Endodermal cell (in vitro differentiated cells): ENCODE measurements at places on chromosomes 4 and X. TPM values are rescaled to one million over a fixed set of nuclear protein-coding genes. Genes with fewer than 3 reads are reported as not detected.
A peak's percentile ranks its signal among the peaks of the same experiment; 100 is the strongest.

GRCh38 chrX:19174401-19175025 is 52.2 kb upstream of the ADGRG2 start:
- no peaks in the 10 kb centered on the region for H3K4me1 ChIP-seq
- no peak for DNase-seq
- H3K36me3 ChIP-seq, result no peaks in the 10 kb centered on the region
- no peaks in the 10 kb centered on the region for H3K27me3 ChIP-seq
- H3K27ac ChIP-seq, result no peak overlapping the region
- no peak overlapping the region for H3K4me3 ChIP-seq

DNA sequence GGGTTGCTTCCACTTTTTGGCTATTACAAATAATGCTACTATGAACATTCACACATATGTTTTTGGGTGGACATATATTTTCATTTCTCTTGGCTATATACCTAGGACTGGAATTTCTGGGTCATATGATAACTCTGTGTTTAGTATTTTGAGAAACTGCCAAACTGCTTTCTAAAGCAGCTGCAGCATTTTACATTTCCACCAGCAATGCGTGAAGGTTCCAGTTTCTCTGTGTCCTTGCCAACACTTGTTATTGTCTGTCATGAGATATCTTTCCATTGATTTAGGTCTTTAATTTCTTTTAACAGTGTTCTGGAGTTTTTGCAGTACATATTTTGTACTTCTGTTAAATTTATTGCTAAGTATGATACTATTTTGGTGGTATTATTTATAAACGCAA is 48.3 kb downstream of the CLCN5 start:
- no peak overlapping the region for H3K4me3 ChIP-seq
- no peak for DNase-seq
- H3K27ac ChIP-seq, result no peak overlapping the region
- H3K27me3 ChIP-seq, result no peaks in the 10 kb centered on the region

DNA sequence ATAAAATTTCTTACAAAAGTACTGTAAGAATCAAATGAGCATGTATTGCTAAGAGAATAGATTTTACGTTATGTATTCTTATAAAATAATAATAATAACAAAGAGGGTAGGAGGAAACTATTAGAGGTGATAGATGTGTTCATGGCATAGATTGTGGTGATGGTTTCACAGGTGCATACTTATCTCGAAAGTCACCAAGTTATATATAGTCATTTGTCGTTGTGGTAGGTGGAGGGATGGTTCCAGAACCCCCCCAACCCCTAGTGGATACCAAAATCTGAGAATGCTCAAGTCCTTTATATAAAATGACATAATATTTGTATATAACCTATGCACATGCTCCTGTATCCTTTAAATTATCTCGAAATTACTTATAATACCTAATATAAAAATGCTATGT is 36.7 kb upstream of the H2AZ1 start:
- no peak for DNase-seq
- H3K27me3 ChIP-seq, result no peaks in the 10 kb centered on the region
- no peaks in the 10 kb centered on the region for H3K36me3 ChIP-seq
- H3K4me1 ChIP-seq, result no peaks in the 10 kb centered on the region
- H3K4me3 ChIP-seq, result no peak overlapping the region

- no peak overlapping the region for H3K4me3 ChIP-seq
- no peaks in the 10 kb centered on the region for H3K4me1 ChIP-seq
- H3K27me3 ChIP-seq, result no peaks in the 10 kb centered on the region
- H3K36me3 ChIP-seq, result no peaks in the 10 kb centered on the region
These were observed 362.0 kb downstream of the CBLL2 start for GRCh38 chrX:22634751-22635150.

GRCh38 chrX:4994855-4995254 is 1233.8 kb downstream of the NLGN4X start:
- no peaks in the 10 kb centered on the region for H3K27me3 ChIP-seq
- no peak overlapping the region for H3K27ac ChIP-seq
- no peaks in the 10 kb centered on the region for H3K4me1 ChIP-seq
- DNase-seq, result no peak
- no peaks in the 10 kb centered on the region for H3K36me3 ChIP-seq
- H3K4me3 ChIP-seq, result no peak overlapping the region

DNA sequence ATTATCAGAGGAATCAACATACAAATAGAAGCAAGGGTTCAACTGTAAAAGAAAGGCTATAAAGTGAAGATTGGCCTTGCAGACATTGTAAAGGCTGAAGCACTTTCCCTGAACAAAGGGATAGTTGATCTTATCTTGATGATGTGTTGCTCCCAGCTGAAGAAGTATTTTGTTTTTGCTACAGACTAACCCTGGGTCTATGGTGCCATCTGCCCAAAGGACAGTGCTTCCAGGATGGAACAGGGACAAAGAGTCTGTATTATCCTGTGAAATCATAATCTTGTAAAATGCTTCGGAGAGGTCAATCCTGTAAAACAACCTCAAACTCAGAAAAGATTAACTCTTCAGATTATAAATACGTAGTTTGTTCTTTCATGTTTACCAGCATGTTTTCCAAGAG is 251.7 kb upstream of the ANKRD50 start:
- H3K27ac ChIP-seq, result no peak overlapping the region
- no peaks in the 10 kb centered on the region for H3K27me3 ChIP-seq
- H3K36me3 ChIP-seq, result no peaks in the 10 kb centered on the region
- DNase-seq, result no peak
- no peak overlapping the region for H3K4me3 ChIP-seq

- H3K27me3 ChIP-seq, result no peaks in the 10 kb centered on the region
- no peaks in the 10 kb centered on the region for H3K36me3 ChIP-seq
- no peak overlapping the region for H3K27ac ChIP-seq
- no peak overlapping the region for H3K4me3 ChIP-seq
- no peak for DNase-seq
These were observed 211.5 kb upstream of the MID1 start for GRCh38 chrX:10831716-10832502.

GRCh38 chr4:3821580-3822229 is 55.5 kb downstream of the ADRA2C start:
- H3K27me3 ChIP-seq, result peaks cover 9% of the 10 kb centered on the region
- no peak overlapping the region for H3K27ac ChIP-seq
- no peaks in the 10 kb centered on the region for H3K36me3 ChIP-seq
- H3K4me1 ChIP-seq, result peaks cover 5% of the 10 kb centered on the region
- no peak for DNase-seq

DNA sequence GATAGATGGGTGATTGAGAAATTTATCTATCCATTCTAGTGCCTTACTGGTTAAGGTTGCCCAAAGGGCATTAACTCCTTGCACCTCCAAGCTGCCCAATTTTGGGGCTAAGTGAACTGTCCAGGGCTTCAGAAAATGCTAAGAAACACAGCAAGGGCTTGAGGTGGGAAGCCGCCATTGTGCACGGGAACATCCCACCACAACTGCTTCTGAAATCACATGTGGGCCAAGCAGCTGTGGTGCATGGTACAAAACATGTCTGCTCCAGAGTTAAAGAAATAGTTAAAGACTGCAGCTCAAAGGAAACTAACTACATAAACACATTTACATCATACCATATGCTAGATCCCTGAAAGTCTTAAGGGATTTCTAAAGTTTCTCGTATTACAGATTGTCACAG is 144.3 kb upstream of the NDST3 start:
- peaks cover 16% of the 10 kb centered on the region for H3K27me3 ChIP-seq
- no peaks in the 10 kb centered on the region for H3K36me3 ChIP-seq
- H3K4me3 ChIP-seq, result no peak overlapping the region
- no peak for DNase-seq

GRCh38 chrX:16160729-16161128 is 6.6 kb upstream of the MAGEB17 start:
- no peak for DNase-seq
- no peaks in the 10 kb centered on the region for H3K27me3 ChIP-seq
- no peaks in the 10 kb centered on the region for H3K4me1 ChIP-seq

DNA sequence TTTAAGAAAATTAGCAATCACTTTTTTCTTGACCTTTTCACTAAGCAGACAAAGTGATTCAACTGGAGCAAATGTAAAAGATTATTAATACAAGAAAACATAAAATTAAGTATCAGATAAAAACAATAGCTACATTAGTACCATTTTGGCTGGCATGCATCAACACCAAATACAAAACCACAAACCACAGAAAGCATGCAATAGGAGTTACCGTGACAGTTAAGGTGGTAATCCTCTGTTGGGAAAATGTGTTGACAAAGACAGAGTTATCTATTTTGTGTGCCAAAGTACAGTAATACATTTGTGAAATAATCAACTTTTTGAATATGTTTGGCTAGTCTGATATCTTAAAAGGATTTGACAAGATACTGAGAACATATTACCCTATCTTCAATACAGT is 89.8 kb upstream of the ETNPPL start:
- H3K4me3 ChIP-seq, result no peak overlapping the region
- DNase-seq, result no peak
- no peaks in the 10 kb centered on the region for H3K36me3 ChIP-seq
- H3K4me1 ChIP-seq, result no peaks in the 10 kb centered on the region
- no peaks in the 10 kb centered on the region for H3K27me3 ChIP-seq

DNA sequence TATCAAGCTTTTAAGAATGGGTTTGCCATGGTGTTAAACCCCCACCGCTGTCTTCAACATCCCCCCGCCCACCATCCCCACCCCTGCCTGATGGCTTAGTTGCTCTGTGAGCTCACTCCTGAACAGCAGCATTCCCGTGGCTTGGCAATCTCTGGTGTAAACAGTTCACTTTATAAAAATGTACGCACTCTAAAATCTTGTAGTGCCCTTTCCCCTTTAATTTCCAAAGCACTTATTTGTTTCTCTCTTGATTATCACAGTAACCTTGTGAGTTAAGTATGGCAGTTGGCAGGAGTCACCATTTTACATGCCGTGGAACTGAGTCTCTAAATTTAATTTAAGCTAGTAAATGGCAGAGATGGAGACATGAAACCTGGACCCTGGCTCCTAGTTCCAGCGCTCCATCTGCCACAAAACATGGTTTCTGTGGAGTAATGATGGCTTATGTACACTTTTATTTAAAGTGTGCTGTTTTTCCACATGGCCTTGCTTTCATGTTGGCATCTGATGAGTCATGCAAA is 123.1 kb downstream of the AFF1 start:
- H3K4me3 ChIP-seq, result no peak overlapping the region
- no peak for DNase-seq
- H3K27me3 ChIP-seq, result no peaks in the 10 kb centered on the region
- peaks cover 5% of the 10 kb centered on the region for H3K4me1 ChIP-seq
- peaks cover 56% of the 10 kb centered on the region for H3K36me3 ChIP-seq
- H3K27ac ChIP-seq, result no peak overlapping the region

DNA sequence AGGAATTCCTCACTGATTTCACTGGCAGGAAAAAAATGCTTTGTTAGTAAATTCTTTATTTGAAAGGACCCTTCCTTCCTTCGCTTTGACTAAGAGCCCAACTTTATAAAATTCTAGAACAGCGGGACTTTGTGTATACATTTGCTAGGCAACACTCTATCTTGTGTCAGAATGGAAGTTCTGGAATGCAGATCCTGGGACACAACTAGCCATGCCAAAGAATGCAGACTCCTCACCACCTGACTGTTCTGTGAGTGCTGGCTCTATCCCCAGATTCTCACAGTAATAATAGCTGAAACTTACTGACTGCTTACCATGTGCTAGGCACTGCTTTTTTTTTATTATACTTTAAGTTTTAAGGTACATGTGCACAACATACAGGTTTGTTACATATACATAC is 73.3 kb upstream of the ZDHHC15 start:
- no peak overlapping the region for H3K4me3 ChIP-seq
- no peaks in the 10 kb centered on the region for H3K4me1 ChIP-seq
- no peak for DNase-seq
- no peaks in the 10 kb centered on the region for H3K36me3 ChIP-seq

DNA sequence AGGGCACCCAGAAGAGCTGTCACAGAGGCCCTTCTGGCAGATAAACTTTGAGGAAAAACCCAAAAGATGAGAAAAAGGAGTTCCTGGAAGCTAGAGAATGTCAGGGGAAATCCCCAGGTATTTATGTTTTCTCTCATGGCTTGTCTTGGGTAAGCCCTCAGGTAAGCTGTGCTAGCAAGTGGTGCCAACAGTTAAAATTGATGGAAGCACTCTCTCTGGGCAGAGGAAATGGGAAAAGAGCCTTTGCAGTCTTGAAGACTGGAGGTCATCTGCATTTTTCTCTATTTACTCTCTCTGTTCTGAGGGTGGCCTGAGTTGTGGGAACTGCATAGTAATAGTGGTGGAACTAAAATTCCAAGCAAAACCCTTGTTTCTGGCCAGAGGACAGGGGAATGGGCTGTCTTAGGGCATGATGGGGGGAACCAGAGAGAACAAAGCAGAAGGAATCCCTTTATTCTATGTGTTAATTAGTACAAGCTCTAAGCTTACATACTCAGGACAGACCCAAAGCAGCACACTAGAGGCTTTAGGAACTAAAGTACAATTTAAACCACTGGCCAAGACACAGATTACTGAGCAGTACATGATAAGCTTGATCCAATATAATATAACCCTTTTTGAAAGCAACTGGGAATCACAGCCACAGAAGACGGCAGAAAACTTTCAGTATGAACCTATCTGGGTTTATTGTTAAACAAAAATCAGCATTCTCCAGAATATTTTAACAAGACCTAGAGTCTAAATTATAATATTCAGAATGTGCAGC is 53.3 kb upstream of the SLC10A4 start:
- no peaks in the 10 kb centered on the region for H3K36me3 ChIP-seq
- DNase-seq, result no peak
- H3K27ac ChIP-seq, result peak overlapping the region; percentile 12
- H3K4me1 ChIP-seq, result peaks cover 2% of the 10 kb centered on the region
- no peaks in the 10 kb centered on the region for H3K27me3 ChIP-seq
- no peak overlapping the region for H3K4me3 ChIP-seq

DNA sequence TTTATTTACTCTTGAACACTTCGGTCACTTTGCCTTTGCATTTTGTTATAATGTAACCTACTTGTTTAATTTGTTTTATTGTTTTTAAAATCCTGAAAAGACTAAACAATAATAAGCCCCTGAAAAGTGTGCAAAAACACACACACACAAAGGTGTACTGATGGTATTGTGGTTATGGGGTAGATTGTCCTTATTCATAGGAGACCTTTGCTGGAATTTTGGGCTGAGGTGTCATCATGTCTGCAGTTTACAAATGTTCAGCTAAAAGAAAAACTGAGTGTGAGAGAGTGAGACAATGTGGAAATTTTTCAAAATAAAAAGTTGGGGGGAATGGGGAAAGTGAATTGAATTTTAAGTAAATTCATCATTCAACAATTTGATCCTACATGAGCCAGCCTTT is 174.9 kb downstream of the QDPR start:
- H3K27ac ChIP-seq, result no peak overlapping the region
- no peaks in the 10 kb centered on the region for H3K4me1 ChIP-seq
- H3K27me3 ChIP-seq, result no peaks in the 10 kb centered on the region
- H3K4me3 ChIP-seq, result no peak overlapping the region
- no peak for DNase-seq
- H3K36me3 ChIP-seq, result no peaks in the 10 kb centered on the region

DNA sequence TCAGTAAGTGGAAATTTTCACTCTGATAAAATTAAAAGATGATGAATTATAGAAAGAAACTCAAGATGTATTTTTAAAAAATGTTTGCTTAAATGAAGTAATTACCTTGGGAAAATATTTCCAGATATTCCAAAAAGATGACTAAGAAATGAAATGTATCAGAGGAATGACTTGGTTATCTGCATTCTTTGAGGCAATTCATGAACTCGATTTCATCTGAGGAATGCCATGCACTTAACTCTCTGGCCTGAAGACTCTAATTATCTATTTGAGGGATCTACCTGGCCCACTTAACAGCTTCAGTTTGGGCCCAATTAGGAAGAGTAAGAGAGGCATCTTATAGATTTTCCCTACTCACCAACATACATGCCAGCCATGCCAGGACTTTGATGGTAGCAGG is 182.3 kb downstream of the INPP4B start:
- no peak overlapping the region for H3K27ac ChIP-seq
- H3K4me1 ChIP-seq, result no peaks in the 10 kb centered on the region
- H3K4me3 ChIP-seq, result no peak overlapping the region
- no peak for DNase-seq

The DGKK gene
- total RNA-seq, result 0.59 to 3.5 TPM (median 3.0 TPM) in 3 replicates
